Activated naive CD8-positive, alpha-beta T cell treated with anti-CD3 and anti-CD28 coated beads, Interleukin-2, amount 10 ng/mL, durations not matched to agents 7 days and 5 days (primary cell): ENCODE measurements at places on chromosomes 4 and X. TPM values are rescaled to one million over a fixed set of nuclear protein-coding genes. Genes with fewer than 3 reads are reported as not detected.

Gene SRPX2
- total RNA-seq, result not detected

Gene SMARCA1
- not detected for total RNA-seq

Gene MEPE
- not detected for total RNA-seq

Gene RAB33A
- total RNA-seq, result 30.7 TPM

Gene ATP7A
- total RNA-seq, result 13.4 TPM

Gene MAGED4B
- 3.2 TPM for total RNA-seq

Gene SYTL4
- total RNA-seq, result not detected

DNA sequence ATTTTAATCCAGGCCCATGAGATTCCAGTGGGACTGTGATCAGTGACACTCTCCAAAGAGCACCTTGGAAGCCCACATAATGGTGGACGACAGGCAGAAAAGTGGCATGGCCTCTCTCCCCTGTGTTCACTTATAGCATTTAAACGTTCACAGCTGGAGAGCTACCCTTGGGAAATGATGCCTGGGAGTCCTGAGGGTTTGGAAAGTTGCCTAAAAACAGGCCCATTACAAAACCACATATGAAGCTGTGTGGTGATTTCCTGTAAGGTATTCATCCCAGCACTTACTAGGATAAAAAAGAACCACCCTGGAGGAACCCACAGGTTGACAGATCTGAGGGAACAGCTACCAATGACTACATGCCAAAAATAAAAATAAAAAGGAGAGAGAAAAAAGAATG is 193.2 kb downstream of the RASL11B start:
- H3K36me3 ChIP-seq, result peaks cover 9% of the 10 kb centered on the region
- H3K4me3 ChIP-seq, result no peak overlapping the region
- no peaks in the 10 kb centered on the region for H3K4me1 ChIP-seq
- H3K27ac ChIP-seq, result no peak overlapping the region

GRCh38 chrX:3522101-3522650 is 175.7 kb upstream of the MXRA5 start:
- no peaks in the 10 kb centered on the region for H3K4me1 ChIP-seq
- H3K27ac ChIP-seq, result no peak overlapping the region
- no peaks in the 10 kb centered on the region for H3K27me3 ChIP-seq
- no peaks in the 10 kb centered on the region for H3K36me3 ChIP-seq
- no peak for DNase-seq
- no peak overlapping the region for H3K4me3 ChIP-seq

GRCh38 chr4:112633477-112634235 is 3.1 kb downstream of the ZGRF1 start:
- no peak overlapping the region for H3K4me3 ChIP-seq

GRCh38 chr4:56681853-56682525 is 893 bp upstream of the HOPX start:
- H3K27ac ChIP-seq, result no peak overlapping the region
- no peak for DNase-seq
- peaks cover 51% of the 10 kb centered on the region for H3K27me3 ChIP-seq
- peak overlapping the region; percentile 41 for H3K4me3 ChIP-seq

GRCh38 chr4:15675356-15675755 is 6.3 kb upstream of the FAM200B start:
- no peaks in the 10 kb centered on the region for H3K27me3 ChIP-seq
- H3K36me3 ChIP-seq, result peaks cover 28% of the 10 kb centered on the region
- no peak for DNase-seq
- no peak overlapping the region for H3K27ac ChIP-seq
- no peak overlapping the region for H3K4me3 ChIP-seq

- no peaks in the 10 kb centered on the region for H3K36me3 ChIP-seq
- H3K4me1 ChIP-seq, result no peaks in the 10 kb centered on the region
- no peak overlapping the region for H3K27ac ChIP-seq
- no peaks in the 10 kb centered on the region for H3K27me3 ChIP-seq
Measured at GRCh38 chrX:111322231-111322855, 52.1 kb upstream of the CAPN6 start.

GRCh38 chr4:31187979-31188378 is 467.8 kb downstream of the PCDH7 start:
- H3K4me1 ChIP-seq, result no peaks in the 10 kb centered on the region
- H3K36me3 ChIP-seq, result no peaks in the 10 kb centered on the region
- no peaks in the 10 kb centered on the region for H3K27me3 ChIP-seq
- DNase-seq, result no peak
- no peak overlapping the region for H3K27ac ChIP-seq

DNA sequence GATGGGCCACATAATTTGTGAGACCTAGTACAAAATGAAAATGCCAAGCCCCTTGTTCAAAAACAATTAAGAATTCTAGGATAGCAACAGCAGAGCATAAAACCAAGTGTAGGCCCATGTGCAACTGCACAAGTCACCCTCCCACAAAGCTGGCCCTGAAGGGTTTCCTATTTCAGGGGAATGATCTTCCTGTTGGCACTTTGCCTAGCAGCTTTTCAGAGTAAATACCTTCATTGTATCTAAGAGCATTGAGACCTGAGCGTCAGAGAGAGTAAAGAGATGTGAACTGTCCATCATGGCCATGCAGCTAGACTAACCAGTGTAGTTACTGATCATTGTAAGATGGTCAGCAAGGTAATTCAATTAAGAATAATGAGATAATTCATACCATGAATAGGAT is 113.6 kb downstream of the CNKSR2 start:
- H3K36me3 ChIP-seq, result no peaks in the 10 kb centered on the region
- no peak overlapping the region for H3K4me3 ChIP-seq
- DNase-seq, result no peak
- H3K27me3 ChIP-seq, result no peaks in the 10 kb centered on the region

DNA sequence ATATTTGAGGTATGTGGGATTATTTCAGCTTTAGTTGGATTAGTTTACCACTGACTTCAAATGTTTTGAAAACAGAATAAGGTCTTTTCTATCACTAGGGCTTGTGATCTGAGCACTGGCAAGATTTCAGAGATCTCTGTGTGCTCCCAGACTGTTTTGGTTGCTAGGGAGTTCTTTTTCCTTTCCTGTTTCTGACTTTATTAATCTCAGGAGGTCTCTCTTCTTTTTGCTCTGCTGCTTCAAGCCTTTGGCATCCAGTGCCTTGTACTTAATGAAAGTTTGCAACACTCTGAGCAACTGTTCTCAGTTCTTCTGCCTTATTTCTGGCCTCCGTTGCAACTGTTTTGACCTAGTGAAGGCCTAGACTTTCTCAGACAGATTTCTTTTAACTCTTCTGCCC is 32.1 kb upstream of the PAQR3 start:
- H3K4me1 ChIP-seq, result no peaks in the 10 kb centered on the region
- no peaks in the 10 kb centered on the region for H3K36me3 ChIP-seq
- no peak overlapping the region for H3K27ac ChIP-seq
- no peak for DNase-seq
- H3K27me3 ChIP-seq, result peaks cover 5% of the 10 kb centered on the region

DNA sequence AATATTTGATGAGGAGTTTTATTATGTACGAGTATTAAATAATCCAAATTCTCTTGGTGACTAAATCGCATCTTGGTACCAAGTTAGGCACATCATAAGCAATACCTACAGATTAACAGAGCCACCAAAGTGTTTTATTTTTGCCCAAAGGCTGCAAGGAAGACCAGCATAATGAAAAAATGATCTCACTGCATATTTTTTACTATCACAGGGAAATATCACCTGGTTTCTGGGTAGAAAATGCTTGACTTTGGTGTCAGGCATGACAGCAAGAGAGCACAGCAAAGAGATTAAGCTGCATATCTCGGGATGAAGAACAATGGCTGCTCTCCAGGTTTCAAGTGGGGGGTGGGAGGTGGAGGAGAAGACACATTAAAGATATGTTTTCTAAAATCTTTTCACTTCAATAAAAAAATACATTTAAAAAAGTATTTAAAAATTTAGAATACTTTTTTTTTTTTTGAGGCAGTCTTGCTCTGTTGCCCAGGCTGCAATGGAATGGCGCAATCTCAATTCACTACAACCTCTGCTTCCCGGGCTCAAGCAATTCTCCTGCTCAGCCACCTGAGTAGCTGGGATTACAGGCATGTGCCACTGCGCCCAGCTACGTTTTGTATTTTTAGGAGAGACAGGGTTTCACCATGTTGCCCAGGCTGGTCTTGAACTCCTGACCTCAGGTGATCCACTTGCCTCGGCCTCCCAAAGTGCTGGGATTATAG is 86.1 kb downstream of the FRYL start:
- no peak for DNase-seq
- peaks cover 7% of the 10 kb centered on the region for H3K36me3 ChIP-seq
- H3K27me3 ChIP-seq, result no peaks in the 10 kb centered on the region
- H3K27ac ChIP-seq, result no peak overlapping the region
- H3K4me3 ChIP-seq, result no peak overlapping the region

GRCh38 chr4:85029453-85029852 is 63.0 kb upstream of the WDFY3 start:
- H3K27ac ChIP-seq, result no peak overlapping the region
- DNase-seq, result no peak
- no peaks in the 10 kb centered on the region for H3K36me3 ChIP-seq
- no peaks in the 10 kb centered on the region for H3K27me3 ChIP-seq

DNA sequence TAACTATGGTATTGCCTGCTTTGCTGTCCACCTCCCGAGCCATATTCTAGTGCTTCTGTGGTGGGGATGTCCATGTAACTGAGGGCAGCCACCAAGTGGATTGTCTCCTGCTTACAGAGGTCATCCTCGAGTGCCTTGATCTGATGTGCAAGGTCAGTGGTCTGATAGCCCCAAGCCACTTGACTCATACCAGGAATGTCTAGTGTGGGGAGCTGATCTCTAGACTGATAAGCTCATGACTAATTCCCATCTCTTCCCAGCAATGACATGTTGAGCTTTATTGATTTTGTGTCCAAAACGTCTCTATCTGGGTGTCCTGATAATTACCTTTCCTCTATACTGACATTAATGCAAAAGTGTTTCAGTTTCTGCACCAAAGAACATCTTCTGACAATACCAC is 168.4 kb upstream of the WDR1 start:
- no peaks in the 10 kb centered on the region for H3K4me1 ChIP-seq
- no peaks in the 10 kb centered on the region for H3K36me3 ChIP-seq
- no peak for DNase-seq
- H3K27ac ChIP-seq, result no peak overlapping the region
- H3K4me3 ChIP-seq, result no peak overlapping the region
